ENCODE measurements at places on chromosomes 1 and 21.
A peak's percentile ranks its signal among the peaks of the same experiment; 100 is the strongest.

DNA sequence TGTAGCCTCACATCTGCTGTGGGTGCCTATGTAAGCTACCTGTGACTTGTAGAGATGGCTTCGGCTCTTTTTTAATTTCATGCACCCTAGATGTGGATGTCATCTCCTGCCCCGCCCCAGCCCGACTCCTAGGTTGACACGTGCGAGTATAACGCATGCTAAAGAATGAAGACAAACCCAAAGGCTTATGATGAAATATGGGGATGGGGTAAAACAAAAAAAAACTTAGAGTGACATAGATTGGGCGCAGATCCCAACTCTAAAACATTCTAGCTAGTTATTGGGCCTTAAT is 613 bp upstream of the ERO1B start:
- DNase-seq: no peak

GRCh38 chr1:241495741-241496140 is 23.8 kb downstream of the FH start:
- no peak for DNase-seq

GRCh38 chr1:169624912-169625311 is 5.0 kb downstream of the SELP start:
- no peak for DNase-seq

- DNase-seq: no peak
Measured at GRCh38 chr1:53362270-53362669, 34.4 kb upstream of the LRP8 start.

- no peak for DNase-seq
Measured at GRCh38 chr1:20318971-20319370, 28.3 kb downstream of the VWA5B1 start.

GRCh38 chr1:15236321-15236721 is 10.7 kb upstream of the FHAD1 start:
- DNase-seq: no peak

GRCh38 chr21:33196941-33197374 is 32.8 kb upstream of the IFNAR2 start:
- DNase-seq: peak; percentile 89

GRCh38 chr1:27605300-27605766 is 1.4 kb upstream of the AHDC1 start:
- no peak for DNase-seq

- DNase-seq: no peak
Measured at GRCh38 chr1:17348593-17349234, 23.3 kb upstream of the PADI6 start.

- DNase-seq: peak; percentile 67
Measured at GRCh38 chr1:79716447-79716846, 709.9 kb upstream of the ADGRL4 start.

- DNase-seq: no peak
Measured at GRCh38 chr1:5658340-5659316, 333.6 kb downstream of the NPHP4 start.

GRCh38 chr1:74247881-74248528 is 12.8 kb downstream of the TNNI3K start:
- no peak for DNase-seq

DNA sequence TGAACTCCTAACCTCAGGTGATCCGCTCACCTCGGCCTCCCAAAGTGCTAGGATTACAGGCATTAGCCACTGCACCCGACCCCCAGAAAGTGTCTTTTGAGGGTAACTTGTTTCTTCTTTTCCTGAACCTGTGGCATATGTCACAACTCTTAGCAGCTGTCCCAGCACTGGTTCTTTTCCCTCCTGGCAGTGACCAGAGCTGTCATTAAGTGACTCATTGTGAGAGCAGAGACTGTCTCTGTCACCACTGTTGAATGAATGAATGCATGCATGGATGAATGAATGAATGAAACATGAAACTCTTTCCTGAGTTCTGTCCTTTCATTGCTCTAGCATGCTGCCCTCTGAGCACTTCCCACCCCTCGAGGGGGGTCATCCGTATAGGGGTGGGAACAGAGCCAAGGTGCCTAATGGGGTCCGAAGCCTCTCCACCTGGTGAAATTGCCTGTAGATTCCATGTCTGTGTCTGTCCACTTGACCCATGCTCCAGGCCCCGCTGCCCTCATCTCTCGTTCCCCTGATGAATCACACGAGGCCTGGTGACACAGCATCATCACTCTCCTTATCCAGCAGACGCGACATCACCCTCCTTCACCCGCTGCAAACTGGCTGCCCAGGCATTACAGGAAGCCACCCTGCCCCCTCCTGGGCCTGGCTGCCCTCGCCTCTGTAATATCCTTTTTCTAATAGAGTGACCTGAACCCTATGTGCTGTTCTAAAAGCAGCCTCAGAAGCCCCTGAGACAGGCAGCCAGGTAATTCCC is 75.0 kb downstream of the IGSF21 start:
- DNase-seq: no peak

DNA sequence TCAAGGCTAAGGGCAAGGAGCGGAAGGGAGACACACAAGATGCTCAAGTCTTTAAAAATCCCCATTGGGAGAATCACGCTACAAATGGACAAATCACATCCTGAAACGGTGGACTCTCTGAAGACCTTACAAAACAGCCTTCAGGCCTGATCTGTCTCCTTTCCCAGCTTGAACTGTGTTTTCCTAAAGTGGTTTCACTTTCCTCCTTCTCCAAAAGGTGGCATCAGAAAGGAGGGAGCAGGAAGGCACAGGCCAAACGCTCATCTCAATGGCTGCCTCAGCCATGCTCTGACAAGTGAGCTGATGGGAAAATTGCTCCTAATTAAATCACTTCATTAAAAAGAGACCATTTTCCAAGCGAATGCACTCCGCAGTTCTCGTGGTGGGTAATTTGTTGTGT is 47.7 kb downstream of the UTP25 start:
- DNase-seq: peak; percentile 78

Measured in adipocyte (in vitro differentiated cells).